ENCODE measurements at places on chromosomes 5 and 9.

GRCh38 chr5:79954620-79955019 is 36.4 kb downstream of the MTX3 start:
- no peak for DNase-seq

DNA sequence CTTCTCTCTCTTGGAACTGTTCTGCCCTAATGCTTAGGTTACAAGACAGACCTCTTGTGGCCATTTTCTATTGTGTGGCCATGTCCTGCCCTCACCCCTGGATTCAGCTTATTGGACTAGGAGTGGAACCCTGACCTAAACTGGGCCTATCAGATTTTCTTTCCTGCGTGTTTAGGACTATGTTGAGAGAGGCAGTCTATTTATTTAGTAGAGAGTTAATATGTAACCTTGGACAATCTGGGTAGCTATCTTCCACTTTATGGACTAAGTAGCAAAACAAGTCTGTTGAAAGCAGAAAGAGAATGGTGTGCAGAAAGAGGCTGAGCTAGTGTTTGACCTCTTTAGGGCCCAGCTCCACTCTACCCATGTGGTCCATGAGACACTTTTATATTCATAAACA is 82.6 kb upstream of the SMIM32 start:
- DNase-seq, result no peak

- no peak for DNase-seq
Measured at GRCh38 chr5:23884405-23885031, 377.1 kb downstream of the PRDM9 start.

- no peak for DNase-seq
Measured at GRCh38 chr9:16809912-16810610, 60.4 kb downstream of the BNC2 start.

DNA sequence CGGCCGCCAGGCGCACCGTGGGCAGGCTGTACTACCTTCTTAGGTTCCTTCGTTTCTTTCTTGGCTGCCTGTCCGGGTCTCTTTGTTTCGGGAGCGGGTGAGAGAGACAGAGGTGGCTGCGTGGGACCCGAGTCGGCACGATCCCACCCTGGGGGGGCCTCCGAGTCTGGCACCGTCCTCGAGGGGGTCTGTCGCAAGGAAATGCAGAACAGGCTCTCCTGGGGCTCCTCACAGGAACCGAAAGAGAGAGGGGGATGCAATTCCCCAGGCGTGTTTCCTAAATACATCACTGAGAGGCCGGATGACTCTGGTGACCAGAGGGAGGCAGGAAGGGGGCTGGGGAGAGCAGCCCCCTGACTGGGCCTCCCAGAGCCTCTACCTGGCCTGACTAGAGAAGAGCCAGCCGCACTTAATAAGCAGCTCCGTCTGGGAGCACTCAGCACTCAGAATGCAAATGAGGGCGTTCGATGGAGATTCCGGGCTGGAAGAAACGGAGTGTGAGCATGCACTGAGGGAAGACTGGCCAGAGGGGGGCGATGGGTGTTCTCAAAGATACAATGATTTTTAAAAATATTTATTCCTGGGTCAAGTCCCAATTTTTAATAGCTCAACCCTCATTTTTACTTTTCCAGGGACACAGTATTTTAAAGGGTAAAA is 11.7 kb upstream of the INPP5E start:
- no peak for DNase-seq

DNA sequence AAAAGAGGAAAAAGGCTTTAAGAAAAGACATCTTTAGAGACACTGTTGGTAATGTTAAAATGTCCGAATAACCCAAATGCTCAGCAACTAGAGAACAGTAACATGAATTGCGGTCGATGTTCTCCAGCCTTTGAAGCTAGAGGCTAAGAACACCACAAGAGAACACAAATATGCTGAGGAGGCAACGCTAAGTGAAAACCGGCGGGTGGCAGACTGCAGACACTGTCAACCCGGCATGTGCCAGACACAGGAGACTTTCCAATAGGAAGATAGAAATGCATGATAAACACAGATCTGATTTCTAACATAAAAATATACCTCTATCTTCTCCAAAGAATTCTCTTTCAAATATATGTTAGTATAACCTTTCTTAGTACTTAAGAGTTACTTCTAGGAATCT is 18.4 kb upstream of the DDX41 start:
- DNase-seq, result no peak

DNA sequence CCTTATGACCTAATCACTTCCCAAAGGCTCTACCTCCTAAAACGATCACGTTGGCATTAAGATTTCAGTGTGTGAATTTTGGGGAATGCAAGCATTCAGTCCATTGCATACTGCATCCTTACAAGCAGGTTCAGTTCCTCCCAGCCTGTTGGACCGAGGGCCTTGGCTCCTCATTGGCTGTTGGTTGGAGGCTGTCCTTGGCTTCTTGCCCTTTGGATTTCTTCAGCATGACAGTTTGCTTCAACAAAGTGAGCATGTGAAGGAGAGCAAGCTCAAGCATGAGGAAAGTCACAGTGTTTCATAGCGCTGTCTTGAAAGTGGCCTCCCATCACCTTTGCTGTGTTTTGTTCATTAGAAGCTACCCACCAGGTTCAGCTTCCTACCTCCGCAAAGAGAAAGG is 109.5 kb downstream of the GADD45G start:
- DNase-seq, result no peak

DNA sequence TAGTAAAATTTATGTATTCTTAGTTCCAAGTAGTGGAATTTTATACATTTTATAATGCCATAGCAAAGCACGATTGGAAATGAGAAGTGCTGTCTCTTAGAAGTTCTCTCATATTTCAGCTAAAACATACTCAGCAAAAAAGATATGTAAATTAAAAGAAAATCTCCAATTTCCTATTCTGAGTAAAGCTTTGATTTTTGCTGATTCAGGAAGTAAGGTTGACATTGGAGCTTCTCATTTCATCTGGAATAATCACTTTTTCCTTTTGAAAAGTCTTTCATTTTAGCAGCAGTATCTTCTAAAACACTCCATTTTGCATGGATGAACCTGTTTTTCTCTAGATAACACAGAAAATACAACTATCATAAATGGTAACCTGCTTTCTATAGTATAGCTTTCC is 121.0 kb downstream of the ZCCHC7 start:
- DNase-seq, result no peak

- no peak for DNase-seq
Measured at GRCh38 chr9:89670114-89670513, 65.3 kb downstream of the GADD45G start.

DNA sequence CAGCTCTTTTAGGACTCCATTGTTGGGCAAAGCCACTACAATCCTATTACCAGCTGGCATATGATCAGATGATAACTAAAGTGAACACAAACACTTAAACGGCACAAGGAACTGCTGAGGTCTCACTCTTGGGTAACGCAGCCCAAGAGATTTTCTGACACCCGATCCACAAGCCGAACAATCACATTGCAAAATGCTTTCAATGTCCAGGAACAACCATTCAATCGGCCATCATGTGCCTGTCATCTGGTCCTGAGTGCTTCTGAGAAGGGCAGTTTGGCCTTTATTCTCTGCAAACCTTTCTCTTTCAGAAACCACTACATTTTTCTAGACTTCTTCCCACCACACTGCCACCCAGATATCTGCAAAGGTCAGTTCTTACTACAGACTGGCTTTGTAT is 283.1 kb downstream of the GLIS3 start:
- DNase-seq, result no peak
